NCI-H1417 treated with DMSO at 0.1 percent for 48 hours (cell line): ENCODE measurements at places on chromosomes 13 and 19.
A peak's percentile ranks its signal among the peaks of the same experiment; 100 is the strongest.

DNA sequence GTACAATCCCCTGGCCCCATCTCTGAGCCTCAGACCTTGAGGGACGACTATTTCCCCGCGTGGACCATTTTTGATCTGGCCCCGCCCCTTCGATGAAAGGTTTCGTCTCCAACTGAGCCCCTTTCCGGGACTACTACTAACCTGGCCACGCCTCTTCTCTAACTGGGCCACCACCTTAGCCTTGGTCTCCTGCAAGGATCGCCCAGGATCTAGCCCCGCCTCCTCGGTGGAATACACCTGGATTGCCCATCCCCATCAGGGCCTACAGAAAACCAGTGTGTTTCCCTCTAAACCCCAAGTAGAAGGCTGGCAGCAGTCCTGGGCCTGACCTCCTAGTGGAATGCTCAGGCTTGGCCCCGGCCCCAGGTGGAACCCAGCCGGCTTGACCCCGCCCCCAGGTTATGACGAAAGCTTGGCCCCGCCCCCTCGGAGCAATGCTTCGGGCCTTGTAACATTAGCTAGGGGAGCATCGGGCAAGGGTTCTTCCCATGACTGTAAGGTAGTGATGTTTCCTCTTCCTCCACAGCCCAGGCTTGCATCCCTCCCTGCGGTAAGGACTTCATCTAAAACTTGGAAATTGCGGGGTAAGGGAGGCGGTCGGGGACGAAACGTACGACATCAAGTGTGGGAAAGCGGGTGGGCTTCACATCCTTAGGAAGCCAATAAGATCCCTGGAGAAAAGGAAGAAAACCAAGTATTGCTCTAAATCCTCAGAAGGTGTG lies 9.1 kb downstream of the SPACA6 start:
- no peak for DNase-seq

- DNase-seq, result no peak
These were observed 286.5 kb downstream of the MYO16 start for GRCh38 chr13:108915634-108916512.

DNA sequence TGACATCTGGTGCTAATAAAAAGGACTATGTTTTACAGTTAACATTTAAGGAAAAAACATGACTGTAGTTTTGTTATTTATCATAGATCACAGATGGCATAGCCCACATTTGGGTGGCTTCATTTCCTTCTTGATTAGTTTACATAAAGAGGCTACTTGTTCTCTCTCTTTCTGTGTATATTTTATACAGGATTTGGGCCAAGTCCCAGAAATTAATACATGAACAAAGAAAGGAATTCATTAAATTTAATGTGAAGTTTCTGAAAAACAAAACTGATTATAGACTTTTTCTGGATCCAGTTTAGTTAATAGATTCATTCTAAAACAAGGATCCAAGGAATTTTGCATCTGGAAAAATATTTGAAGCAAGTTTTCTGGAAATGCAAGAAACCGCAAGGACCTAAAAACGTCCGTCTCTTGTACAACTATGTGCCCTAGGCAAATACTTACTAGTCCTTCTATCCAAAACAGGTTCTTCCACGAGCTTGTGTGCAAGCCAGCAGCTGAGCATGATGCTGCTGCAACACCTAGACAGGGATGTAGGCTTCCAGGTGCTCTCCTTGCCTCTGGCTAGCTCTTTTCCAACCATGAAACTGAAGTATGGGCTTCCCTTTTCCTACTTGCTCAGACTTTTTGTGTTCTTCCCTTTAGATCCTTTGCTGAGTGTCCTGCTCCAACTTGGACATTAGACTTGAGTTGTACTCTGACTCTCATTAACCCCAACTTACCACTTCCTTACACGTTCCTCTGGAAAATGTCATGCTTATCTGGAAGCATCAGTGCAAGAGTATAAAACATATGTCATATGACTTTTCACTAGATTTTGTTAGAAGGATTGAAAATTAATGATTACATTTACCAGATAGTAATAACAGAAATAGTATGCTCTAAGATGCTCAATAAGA lies 161.5 kb upstream of the STARD13 start:
- DNase-seq, result no peak

DNA sequence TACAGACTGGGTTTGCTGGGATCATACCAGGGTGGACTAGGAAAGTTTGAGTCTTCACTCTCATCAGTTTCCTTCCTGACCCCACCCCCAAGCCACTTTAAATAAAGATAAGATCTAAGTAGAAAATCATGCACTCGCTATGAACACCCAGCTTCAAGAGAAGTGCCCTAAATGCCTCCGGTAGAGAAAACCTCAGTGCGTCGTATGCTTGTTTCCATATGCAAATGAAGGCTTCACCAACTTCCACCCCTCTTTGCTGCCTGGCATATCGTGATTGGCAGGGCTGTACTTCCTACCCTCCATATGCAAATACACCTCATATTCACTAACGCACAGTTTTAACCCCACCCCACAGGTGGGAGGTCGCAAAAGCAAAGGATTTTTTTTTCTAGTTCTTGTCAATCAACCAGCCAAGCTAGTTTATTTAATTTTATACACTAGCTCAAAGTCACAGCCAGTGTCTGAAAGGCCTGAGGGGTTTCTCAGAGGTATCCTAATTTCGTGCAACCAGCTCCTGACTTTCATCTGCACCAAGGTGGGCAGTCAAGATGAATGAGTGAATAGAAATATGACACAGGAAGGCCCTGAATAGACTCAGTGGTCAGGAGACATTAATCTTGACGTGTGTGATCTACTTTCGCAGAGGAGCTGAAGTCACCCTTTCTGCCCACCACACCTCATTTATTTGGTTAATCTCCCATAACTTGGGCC lies 121.1 kb upstream of the TSHZ3 start:
- no peak for DNase-seq

GRCh38 chr19:28169168-28169887 lies 1043.6 kb downstream of the UQCRFS1 start:
- DNase-seq, result no peak

DNA sequence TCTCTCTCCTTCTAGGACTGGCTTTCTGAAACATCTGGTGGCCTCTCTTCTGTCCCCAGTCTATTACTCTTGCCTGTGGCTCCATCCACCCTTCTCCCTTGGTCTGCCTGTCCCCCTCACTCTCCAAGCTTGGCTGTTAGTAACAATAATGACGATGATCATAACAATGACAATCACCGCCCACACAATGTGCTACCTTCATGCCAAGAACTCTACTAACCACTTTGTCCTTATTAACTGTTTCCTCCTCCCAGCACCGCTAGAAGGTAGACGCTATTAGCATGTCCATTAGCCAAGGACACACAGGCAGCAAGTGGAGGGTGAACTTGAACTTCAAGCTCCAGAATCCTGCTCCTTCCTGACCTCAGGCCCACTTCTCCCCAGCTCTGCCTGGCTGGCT lies 2.7 kb downstream of the GYS1 start:
- DNase-seq, result no peak

- no peak for DNase-seq
These were observed 22.9 kb downstream of the ZNF114 start for GRCh38 chr19:48292798-48293197.

GRCh38 chr13:110850840-110851239 lies 64.0 kb downstream of the ANKRD10 start:
- no peak for DNase-seq

GRCh38 chr13:92074658-92075057 lies 676.2 kb downstream of the GPC5 start:
- peak; percentile 6 for DNase-seq

GRCh38 chr13:112905086-112905485 lies 63.9 kb upstream of the MCF2L start:
- DNase-seq, result no peak

- no peak for DNase-seq
These were observed 23.8 kb upstream of the TM9SF2 start for GRCh38 chr13:99477493-99477892.

DNA sequence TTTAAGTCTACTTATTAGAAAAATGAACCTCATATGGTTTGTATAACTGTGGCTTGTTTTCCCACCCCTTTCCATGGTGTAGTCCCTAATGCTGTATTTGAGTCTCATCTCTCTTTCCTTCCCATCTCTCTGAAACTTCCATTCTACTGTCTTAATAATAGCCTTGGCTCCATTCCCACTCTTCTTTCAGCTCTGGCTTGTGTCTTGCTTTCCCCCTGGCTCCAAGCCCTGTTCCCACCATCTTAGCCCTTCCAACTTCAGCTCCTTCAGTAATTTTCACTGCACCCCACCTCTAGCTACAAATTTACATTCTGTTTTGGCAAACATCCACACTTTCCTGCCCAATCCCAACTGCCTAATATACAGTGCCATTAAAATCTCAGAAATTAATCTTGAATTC lies 137.5 kb downstream of the SLITRK6 start:
- no peak for DNase-seq

GRCh38 chr19:50921426-50922316 lies 10.5 kb upstream of the KLK4 start:
- DNase-seq, result no peak

DNA sequence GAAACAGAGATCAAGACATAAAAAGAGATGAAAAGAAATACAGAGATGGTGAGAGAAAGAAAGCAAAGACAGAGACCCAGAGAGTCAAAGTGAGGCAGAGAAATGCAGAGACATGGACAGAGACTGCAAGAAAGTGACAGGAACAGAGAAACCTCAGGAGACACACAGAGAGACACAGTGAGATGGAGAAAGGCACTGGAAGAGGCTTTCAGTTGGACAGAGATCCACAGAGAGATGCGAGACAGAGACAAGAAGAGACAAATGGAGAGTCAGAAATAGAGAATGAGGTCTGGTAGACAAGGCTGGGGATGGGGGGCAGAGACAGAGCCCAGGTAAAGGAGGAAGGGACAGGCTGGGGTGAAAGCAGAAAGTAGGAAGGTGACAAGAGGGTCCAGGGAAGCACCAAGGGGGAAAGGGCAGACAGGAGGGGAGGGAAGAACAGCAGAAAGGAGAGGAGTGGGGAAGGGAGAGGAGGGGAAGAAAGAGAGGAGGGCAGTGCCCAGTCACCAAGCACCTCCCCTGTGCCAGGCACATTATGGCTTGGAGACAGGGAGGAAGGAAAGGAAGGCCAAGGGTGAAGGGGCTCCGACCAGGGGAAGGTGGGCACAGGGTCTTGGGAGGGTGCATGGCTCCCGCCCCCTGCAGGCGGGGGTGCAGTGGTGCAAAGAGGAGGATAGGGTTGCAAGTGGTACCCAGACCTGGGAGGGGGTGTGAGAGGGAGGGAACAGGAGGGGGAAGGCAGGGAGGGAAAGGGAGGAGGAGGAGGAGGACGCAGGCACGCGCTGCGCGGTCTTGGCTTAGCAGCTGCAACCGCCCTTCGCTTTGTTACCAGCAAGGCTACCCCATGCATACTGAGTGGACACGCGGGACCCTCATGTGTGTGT lies 38.4 kb downstream of the DEDD2 start:
- DNase-seq, result no peak

- peak; percentile 67 for DNase-seq
These were observed 729 bp upstream of the ARID3A start for GRCh38 chr19:925087-925525.

- no peak for DNase-seq
These were observed 466.7 kb downstream of the TSHZ3 start for GRCh38 chr19:30882411-30883005.

GRCh38 chr19:49301165-49301865 lies 23.7 kb downstream of the SLC6A16 start:
- no peak for DNase-seq

- DNase-seq, result no peak
These were observed 17.2 kb upstream of the SCEL start for GRCh38 chr13:77518266-77518665.

GRCh38 chr13:41465898-41466320 lies 8.6 kb downstream of the RGCC start:
- DNase-seq, result no peak

DNA sequence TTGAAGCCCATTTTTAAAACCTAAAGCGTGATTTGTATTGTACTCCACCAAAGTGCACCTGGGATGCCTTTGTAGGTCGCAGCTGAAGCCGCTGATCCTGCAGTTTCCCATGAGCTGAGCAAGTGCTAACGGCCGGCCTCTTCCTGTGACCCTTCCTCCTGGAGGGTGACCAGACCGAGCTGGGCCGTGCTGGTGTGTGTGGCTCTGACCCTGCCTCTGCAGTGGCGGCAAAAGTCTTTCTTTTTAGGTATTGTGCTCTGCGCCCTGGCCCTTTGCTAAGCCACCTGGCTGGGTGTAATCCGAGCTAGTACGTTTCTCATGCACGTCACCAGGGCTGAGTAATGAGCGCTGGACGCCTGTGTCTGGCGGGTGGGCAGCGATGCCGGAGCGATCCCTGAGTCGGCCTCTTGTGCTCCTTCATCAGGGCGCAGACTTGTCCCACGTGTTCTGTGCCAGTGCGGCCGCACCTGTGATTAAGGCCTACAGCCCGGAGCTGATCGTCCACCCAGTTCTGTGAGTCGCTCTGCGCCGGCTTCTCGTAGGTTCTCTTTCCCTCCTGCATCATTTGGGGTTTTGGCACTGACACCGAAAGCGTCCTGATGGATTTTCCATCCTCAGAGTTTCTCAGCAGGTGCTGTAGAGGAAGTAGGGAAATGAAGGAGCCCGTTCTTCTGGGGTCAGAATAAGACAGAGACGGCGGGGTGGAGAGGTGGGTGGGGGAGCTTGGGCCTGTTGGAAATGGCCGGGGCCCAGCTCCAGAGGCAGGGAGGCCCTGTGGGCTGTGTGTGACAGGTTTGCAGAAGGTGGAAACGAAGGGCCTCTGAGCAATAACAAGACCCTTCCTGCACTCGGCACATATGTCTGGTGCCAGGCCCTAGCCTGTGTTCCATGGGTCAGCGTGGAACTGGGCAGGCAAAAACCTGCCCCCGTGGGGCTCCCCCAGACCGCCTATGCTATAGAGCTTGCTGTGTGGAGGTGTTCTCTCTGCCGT lies 9.7 kb downstream of the NAXD start:
- DNase-seq, result no peak

- DNase-seq, result peak; percentile 73
These were observed at the start of gene ZNF625 for GRCh38 chr19:12156223-12157058. Gene ZNF625, minus strand, starts transcription at chr19:12156734. Its CDS starts 176 bp downstream, at chr19:12156558.

DNA sequence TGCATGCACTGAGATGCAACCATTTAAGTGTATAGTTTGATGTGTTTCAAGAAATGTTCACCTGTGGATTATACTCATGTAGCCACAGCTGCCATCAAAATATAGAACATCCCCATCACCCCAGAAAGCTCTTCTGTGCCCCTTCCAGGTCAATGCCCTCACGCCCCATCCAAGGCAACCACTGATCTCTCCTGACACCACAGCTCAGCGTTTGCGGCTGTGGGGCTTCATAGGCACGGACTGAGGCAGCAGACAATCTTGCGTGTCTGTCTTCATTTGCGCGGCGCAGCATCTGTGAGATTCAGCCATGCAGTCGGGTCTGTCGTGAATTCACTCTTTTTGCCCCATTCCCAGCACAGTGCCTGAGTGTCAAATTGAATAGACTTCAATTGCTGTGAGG lies 153.8 kb upstream of the UQCRFS1 start:
- DNase-seq, result no peak
